Glutamatergic neuron (in vitro differentiated cells): ENCODE measurements at places on chromosomes 5 and 9. TPM values are rescaled to one million over a fixed set of nuclear protein-coding genes. Genes with fewer than 3 reads are reported as not detected.
A peak's percentile ranks its signal among the peaks of the same experiment; 100 is the strongest.

DNA sequence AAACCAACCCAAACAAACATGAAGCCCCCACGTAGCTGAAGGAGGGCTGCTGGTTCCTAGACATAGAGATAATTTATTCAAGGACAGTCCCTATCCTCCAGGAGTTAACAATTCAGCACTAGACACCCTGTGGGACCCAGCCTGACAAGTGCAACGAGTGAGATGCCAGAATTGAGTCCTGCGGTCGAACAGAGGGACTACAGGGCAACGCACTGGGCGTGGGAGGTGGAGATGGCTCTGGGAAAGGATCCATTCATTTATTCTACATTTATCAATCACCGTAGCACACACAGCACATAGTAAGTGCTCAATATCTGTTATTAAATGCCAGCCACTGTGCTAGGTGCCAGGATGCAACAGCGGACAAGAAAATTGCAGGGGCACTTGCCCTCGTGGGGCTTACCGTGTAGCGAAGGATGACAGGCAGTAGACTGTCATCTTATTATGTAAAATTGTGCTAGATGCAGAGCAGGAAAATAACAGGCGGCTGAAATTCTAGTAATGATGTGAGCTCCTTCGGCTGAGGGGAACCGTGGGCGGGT lies 855 bp upstream of the ARHGAP26 start:
- peak; percentile 38 for DNase-seq
- peak overlapping the region; percentile 39 for H3K27ac ChIP-seq
- peak overlapping the region; percentile 92 for H3K4me3 ChIP-seq

- H3K4me3 ChIP-seq, result no peak overlapping the region
- H3K36me3 ChIP-seq, result no peaks in the 10 kb centered on the region
- DNase-seq, result no peak
- H3K27me3 ChIP-seq, result peaks cover 5% of the 10 kb centered on the region
- H3K27ac ChIP-seq, result no peak overlapping the region
Measured at GRCh38 chr5:160339406-160340130, 27.2 kb upstream of the CCNJL start.

DNA sequence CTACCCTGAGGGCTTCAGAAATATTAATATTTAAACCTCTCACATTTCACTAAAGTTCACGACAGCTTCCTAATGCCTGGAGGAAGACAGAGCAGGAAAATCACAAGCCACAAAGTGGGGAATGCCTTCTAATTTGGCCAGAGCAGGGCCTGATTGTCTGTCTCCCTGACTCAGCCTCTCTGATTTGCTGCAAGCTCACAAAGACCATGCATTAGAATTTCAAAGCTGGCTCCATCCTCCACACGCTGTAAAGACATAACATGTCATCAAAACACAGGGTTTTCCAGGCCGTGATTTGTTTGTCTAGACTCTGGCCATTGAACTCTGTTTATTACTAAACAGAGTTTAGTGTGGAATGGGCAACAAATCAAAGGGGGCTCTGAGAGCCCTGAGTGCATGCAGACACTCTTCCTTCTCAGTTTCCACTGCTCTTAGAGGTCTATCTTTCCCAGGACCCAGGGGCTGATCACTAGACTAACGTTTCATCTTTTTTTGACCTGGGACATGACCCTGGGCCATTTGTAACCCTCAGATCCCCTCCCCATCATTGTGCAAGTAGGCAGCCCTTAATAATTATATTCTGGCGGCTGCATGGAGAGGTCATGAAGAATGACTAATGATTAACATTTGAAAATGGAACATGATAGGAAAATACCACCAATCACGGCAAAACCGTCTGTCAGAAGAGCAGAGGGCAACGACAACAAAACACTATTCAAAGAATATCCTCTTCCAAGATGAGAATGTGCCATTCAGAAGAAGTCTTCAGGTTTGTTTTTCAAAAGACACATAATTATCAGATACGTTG lies 140.2 kb downstream of the ENC1 start:
- H3K36me3 ChIP-seq, result no peaks in the 10 kb centered on the region
- H3K27ac ChIP-seq, result peak overlapping the region; percentile 62
- no peak for DNase-seq
- H3K4me3 ChIP-seq, result peak overlapping the region; percentile 42
- H3K27me3 ChIP-seq, result no peaks in the 10 kb centered on the region

- DNase-seq, result no peak
- H3K36me3 ChIP-seq, result no peaks in the 10 kb centered on the region
- H3K27ac ChIP-seq, result peak overlapping the region; percentile 14
- H3K27me3 ChIP-seq, result no peaks in the 10 kb centered on the region
- peaks cover 24% of the 10 kb centered on the region for H3K4me1 ChIP-seq
Measured at GRCh38 chr5:116652903-116653302, 78.3 kb upstream of the SEMA6A start.

- DNase-seq, result no peak
- H3K4me3 ChIP-seq, result no peak overlapping the region
- no peaks in the 10 kb centered on the region for H3K36me3 ChIP-seq
Measured at GRCh38 chr5:77431719-77432118, 60.4 kb downstream of the WDR41 start.

DNA sequence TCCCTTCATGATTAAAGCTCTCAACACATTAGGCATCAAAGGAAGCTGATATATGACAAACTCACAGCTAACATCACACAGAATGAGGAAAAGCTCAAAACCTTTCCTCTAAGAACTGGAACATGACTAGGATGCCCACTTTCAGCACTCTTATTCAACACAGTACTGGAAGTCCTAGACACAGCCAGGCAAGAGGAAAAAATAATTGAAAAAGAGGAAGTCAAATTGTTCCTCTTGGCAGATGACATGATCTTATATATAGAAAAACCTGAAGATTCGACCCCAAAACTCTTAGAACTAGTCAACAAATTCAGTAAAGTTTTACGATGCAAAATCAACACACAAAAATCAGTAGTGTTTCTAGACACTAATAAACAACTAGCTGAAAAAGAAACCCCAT lies 144.3 kb upstream of the NREP start:
- no peak for DNase-seq
- H3K36me3 ChIP-seq, result peaks cover 9% of the 10 kb centered on the region
- no peak overlapping the region for H3K27ac ChIP-seq
- no peak overlapping the region for H3K4me3 ChIP-seq
- H3K4me1 ChIP-seq, result no peaks in the 10 kb centered on the region
- H3K27me3 ChIP-seq, result peaks cover 2% of the 10 kb centered on the region

- H3K4me3 ChIP-seq, result no peak overlapping the region
- peaks cover 7% of the 10 kb centered on the region for H3K4me1 ChIP-seq
- no peak overlapping the region for H3K27ac ChIP-seq
- no peak for DNase-seq
- peaks cover 8% of the 10 kb centered on the region for H3K27me3 ChIP-seq
- H3K36me3 ChIP-seq, result peaks cover 5% of the 10 kb centered on the region
Measured at GRCh38 chr9:138105561-138106505, 228.3 kb downstream of the CACNA1B start.

Gene ARL15
- 37.4 TPM for total RNA-seq

- peak overlapping the region; percentile 96 for H3K4me3 ChIP-seq
- H3K27me3 ChIP-seq, result peaks cover 7% of the 10 kb centered on the region
- no peak for DNase-seq
- H3K27ac ChIP-seq, result peak overlapping the region; percentile 99
- peaks cover 34% of the 10 kb centered on the region for H3K4me1 ChIP-seq
Measured at GRCh38 chr5:172765766-172766286, 5.2 kb downstream of the DUSP1 start.

Gene KIF24
- total RNA-seq, result 0.78 TPM

Gene ZNF483
- total RNA-seq, result 6.5 TPM

DNA sequence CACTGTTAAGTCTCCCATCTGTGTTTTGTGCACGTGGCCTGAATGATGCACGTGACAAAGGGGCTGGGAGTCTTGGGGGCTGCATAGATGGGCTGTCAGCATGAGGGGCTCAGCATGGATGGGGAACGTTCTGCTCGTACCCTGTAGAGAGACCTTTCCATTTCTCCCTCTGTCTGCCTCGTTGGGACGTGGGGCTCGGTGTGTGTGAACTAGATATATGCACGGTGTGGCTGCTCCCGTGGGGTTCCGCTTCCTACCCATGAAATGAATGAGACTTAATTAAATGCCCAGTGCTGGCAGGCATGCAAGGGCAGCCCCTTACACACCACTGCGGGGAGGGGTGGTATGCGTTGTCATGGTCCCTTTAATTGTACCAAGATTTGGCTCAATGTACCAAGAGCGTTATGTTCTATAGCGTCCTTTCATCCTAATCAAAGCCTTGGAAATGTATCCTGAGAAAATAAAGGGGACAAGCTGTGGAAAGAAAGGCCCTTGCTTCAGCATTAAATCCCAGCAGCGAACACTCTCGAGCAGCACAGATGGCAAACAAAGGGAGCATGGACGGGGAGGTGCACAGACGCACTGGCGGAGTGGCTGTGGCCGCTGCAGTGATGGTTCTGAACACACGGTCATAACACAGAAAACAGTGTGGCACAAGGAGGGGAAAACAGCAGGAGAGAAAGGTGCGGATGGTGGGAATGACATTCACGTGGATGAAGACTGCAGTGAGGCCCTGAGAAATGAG lies 66.8 kb downstream of the RASGEF1C start:
- H3K4me3 ChIP-seq, result peak overlapping the region; percentile 47
- no peak for DNase-seq
- H3K27ac ChIP-seq, result peak overlapping the region; percentile 98
- peaks cover 12% of the 10 kb centered on the region for H3K36me3 ChIP-seq

Gene IQGAP2
- 1.4 TPM for total RNA-seq

- H3K4me1 ChIP-seq, result peaks cover 2% of the 10 kb centered on the region
- peak overlapping the region; percentile 71 for H3K4me3 ChIP-seq
- H3K36me3 ChIP-seq, result no peaks in the 10 kb centered on the region
- H3K27ac ChIP-seq, result no peak overlapping the region
Measured at GRCh38 chr5:115963566-115963965, 1.3 kb downstream of the LVRN start.

Gene IL4
- total RNA-seq, result not detected
